ENCODE measurements at places on chromosomes 3 and 15. TPM values are rescaled to one million over a fixed set of nuclear protein-coding genes. Genes with fewer than 3 reads are reported as not detected.
A peak's percentile ranks its signal among the peaks of the same experiment; 100 is the strongest.

Gene ALCAM
- 25.2 TPM for total RNA-seq

Gene PRKCI
- 35.7 TPM for total RNA-seq

GRCh38 chr3:59865351-59865750 is 815.5 kb upstream of the CFAP20DC start:
- no peak overlapping the region for H3K4me3 ChIP-seq
- H3K27me3 ChIP-seq = no peaks in the 10 kb centered on the region
- no peaks in the 10 kb centered on the region for H3K4me1 ChIP-seq
- H3K36me3 ChIP-seq = no peaks in the 10 kb centered on the region

DNA sequence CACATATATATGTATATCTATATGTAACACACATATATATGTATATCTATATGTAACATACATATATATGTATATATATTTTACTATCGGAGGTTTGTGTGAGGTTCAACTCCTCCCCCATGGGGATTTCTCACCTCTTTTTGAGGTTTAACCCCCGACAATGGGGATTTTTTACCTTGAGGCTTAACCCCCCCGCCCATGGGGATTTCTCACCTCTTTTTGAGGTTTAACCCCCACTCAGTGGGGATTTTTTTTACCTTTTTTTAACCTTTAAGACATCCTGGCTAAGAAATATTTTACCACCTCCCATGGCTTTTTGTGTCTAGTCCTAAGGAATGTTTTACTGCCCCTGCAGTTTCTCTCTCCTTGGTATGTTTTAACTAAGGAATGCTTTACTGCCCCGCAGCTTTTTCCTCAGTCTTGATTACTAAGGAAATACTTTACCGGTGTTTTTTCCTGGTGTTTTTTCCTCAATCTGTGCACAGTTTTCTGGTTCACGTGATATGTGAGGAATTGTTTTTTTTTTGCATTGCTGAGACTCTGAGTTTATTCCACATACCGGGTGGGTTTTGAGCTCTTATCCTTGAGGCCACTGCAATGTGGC is 185.2 kb downstream of the KLF13 start:
- no peak overlapping the region for H3K27ac ChIP-seq
- H3K4me1 ChIP-seq = no peaks in the 10 kb centered on the region
- no peaks in the 10 kb centered on the region for H3K27me3 ChIP-seq
- no peaks in the 10 kb centered on the region for H3K36me3 ChIP-seq
- no peak for DNase-seq

DNA sequence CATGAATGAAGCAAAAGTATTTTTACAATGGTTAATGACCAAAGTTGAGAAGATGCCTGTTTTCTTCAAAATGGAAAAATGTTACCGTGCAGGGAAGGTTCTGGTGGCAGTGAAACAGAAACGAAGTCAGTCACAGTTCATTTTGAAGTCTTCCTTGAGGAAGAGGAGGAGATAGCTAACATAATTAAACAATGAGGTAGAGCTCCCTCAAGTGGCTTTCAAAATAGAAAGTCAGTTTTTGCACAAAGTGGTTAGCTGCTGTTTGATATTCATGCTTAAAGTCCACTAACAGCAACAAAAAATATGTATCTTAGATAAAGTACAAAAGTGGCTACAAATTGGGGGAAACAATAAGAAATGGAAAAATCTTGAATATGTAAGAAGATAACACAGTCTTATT is 87.3 kb downstream of the TFG start:
- no peaks in the 10 kb centered on the region for H3K36me3 ChIP-seq
- DNase-seq = no peak
- H3K4me1 ChIP-seq = peaks cover 13% of the 10 kb centered on the region
- no peak overlapping the region for H3K4me3 ChIP-seq
- H3K27me3 ChIP-seq = no peaks in the 10 kb centered on the region
- H3K27ac ChIP-seq = no peak overlapping the region

DNA sequence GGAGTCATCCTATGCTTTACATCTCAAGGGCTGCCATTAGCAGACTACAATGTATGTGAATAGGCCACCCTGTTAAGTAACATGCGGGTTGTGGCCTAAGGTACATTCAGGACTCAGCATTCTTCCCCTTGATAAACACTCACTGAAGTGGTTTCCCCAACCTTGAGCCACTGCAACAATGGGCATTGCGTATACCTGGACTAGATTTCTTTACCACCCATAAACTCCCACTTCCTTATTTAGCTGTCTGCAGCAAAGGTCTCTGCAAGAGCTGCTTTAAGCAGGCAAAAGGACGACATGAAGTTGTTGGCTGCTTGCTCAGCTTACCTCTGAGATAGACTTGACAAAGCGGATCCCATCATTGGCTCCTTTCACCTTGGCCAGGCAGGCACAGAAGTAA is 16.2 kb downstream of the FYCO1 start:
- peaks cover 45% of the 10 kb centered on the region for H3K36me3 ChIP-seq
- H3K27ac ChIP-seq = no peak overlapping the region
- H3K4me3 ChIP-seq = no peak overlapping the region
- no peak for DNase-seq

DNA sequence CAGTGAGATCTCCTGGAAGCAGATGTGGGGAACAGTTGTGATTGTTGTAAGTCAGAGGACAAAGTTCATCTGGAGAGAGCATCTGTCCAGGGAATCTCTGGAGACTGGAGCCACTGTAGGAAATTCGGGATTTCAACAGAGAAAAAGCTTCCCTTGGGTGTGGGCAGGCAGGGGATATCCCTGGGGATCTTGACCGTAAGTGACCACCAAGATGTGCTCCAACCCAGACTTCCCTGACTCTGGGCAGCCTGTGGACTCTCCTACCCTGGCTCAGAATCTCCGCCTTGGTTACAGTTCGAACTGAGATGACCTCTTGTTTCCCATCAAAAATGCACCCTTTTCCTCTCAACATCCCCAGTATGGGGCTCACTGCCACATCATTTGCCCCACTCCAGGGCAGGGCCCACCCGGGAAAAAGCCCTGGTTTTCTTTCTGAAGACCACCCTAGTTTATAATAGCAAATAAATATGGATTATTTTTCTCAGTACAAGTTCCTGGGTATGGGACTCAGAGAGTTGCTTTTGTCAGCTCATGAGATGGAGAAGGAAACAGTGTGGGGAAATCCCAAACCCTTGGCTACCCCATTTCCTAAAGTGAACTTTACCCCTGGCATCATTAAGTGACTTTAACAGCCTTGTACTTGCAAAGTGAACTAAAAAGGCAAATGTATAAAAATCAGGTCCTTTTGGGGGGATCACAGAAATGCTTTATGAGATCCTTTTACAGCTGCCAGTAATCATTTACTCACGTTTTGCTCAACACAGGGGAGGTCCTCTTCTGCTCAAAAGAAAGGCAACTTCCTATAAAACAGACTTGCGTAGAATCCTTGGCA is 89.9 kb downstream of the CCNL1 start:
- H3K27ac ChIP-seq = no peak overlapping the region
- no peak overlapping the region for H3K4me3 ChIP-seq
- H3K27me3 ChIP-seq = no peaks in the 10 kb centered on the region
- DNase-seq = peak; percentile 66
- no peaks in the 10 kb centered on the region for H3K36me3 ChIP-seq
- no peaks in the 10 kb centered on the region for H3K4me1 ChIP-seq

GRCh38 chr3:34864011-34864410 is 775.3 kb upstream of the ARPP21 start:
- no peak overlapping the region for H3K27ac ChIP-seq
- H3K4me1 ChIP-seq = no peaks in the 10 kb centered on the region
- DNase-seq = no peak
- no peaks in the 10 kb centered on the region for H3K27me3 ChIP-seq

GRCh38 chr3:188165596-188165995 is 11.6 kb downstream of the LPP start:
- peaks cover 56% of the 10 kb centered on the region for H3K4me1 ChIP-seq
- H3K27ac ChIP-seq = peak overlapping the region; percentile 99
- no peaks in the 10 kb centered on the region for H3K27me3 ChIP-seq
- DNase-seq = no peak
- no peaks in the 10 kb centered on the region for H3K36me3 ChIP-seq

Measured in esophagus muscularis mucosa (tissue), 4 donors.